ENCODE measurements at places on chromosomes 1 and 21. TPM values are rescaled to one million over a fixed set of nuclear protein-coding genes. Genes with fewer than 3 reads are reported as not detected.
A peak's percentile ranks its signal among the peaks of the same experiment; 100 is the strongest.

DNA sequence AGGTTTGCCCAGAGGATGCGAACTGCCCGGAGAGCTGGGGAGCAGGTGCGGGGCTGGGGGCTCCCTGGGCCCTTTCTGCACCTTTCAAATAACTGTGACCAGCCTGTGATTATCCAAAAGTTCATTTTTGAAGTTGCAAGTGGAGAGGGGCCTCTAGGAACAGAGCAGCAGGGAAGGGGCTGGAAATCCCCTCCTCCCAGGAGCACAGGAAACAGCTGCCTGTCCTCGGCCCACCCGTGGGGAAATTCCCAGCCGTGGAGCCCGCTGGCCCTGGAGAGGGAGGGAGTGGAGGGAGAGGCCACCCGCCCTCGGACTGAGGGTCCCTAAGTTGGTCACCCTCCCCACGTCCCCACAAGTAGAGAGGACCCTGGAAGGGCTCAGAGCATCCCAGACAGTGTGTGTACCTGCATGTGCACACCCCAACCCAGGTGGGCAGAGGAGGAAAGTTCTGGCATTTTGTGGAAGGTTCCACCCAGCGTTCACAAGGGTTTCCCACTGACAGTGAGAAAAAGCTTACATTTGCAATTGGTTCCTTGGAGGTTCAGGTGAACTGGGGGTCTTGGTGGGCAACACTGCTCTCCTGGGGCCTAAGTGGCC, 1.2 kb upstream of the TNFRSF4 start:
- no peak for DNase-seq

- no peak for DNase-seq
Measured at GRCh38 chr1:215202868-215203267, 120.3 kb downstream of the KCNK2 start.

- DNase-seq, result no peak
Measured at GRCh38 chr1:36182734-36183133, 26.8 kb downstream of the MAP7D1 start.

GRCh38 chr1:244863491-244864252, 671 bp downstream of the HNRNPU start:
- DNase-seq, result peak; percentile 20

The PCSK9 gene
- total RNA-seq, result 184 TPM

Data from foreskin keratinocyte (primary cell).